ENCODE measurements at places on chromosomes 3 and 15. TPM values are rescaled to one million over a fixed set of nuclear protein-coding genes. Genes with fewer than 3 reads are reported as not detected.

TLR9 gene
- not detected for total RNA-seq

ATP10A gene
- 0.81 TPM for total RNA-seq

EOMES gene
- 271 TPM for total RNA-seq

SLC30A4 gene
- 1.9 TPM for total RNA-seq

NDN gene
- total RNA-seq: 40.3 TPM

CYP8B1 gene
- not detected for total RNA-seq

GOLGA6D gene
- 0.14 TPM for total RNA-seq

SHF gene
- total RNA-seq: 26.8 TPM

DNA sequence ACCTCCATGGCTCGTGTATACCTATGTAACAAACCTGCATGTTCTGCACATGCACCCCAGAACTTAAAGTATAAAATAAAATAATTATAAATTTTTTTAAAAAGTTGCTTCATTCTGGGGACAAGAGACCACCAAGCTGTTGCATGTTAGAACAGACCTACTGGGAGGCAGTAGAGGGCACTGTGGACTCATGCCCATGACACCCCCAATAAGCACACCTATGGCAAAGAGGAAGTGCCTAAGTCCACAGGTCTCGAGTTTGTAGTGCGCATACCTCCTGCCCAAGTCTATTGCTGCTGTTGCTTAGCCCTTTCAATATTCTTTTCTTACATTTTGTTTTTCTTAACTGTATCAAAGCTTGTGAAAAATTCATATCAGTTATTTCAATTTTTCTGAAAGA lies 267.9 kb upstream of the THBS1 start:
- H3K27ac ChIP-seq: no peak overlapping the region
- H3K4me3 ChIP-seq: no peak overlapping the region
- no peaks in the 10 kb centered on the region for H3K36me3 ChIP-seq
- H3K27me3 ChIP-seq: no peaks in the 10 kb centered on the region
- DNase-seq: no peak

DNA sequence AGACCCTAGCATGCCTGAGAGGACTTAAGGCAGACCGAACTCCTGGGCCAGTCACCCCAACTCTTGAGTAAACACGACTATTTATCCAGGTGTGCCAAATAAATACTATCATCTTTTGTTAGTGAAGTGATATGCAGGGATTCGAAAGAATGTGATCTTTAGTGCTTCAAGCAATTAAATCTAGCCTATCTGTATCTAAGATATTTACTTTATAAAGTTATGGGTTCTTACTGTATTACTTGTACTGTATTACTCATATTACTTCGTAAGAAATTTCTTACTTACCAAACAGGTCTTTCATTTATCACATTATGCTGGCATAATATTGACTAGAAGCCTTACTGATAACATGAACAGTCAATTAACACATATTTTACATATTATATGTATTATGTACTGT lies 211.6 kb upstream of the NECTIN3 start:
- DNase-seq: no peak
- no peaks in the 10 kb centered on the region for H3K27me3 ChIP-seq
- no peak overlapping the region for H3K27ac ChIP-seq
- H3K4me3 ChIP-seq: no peak overlapping the region

GRCh38 chr3:14206548-14207177 lies 28.0 kb downstream of the LSM3 start:
- DNase-seq: peak; percentile 75
- H3K4me3 ChIP-seq: no peak overlapping the region
- no peaks in the 10 kb centered on the region for H3K36me3 ChIP-seq
- H3K27me3 ChIP-seq: no peaks in the 10 kb centered on the region

DNA sequence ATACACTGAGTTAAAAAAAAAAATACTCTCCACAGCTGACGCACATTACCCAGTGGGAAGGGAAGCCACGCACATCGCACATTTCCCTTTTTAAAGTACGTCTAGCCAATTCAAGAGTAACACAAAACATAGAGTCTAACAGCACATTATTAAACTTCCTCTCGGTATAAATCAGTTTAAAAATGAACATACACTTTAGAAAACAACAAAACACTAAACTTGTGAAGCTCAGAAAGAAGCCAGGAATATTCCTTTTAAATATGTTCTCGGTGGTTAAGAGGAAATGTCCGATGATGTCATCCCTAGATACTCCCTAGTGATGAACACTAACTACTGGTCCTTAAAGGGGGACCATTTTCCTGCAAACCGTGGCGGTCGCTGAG lies 721 bp downstream of the MYEF2 start:
- peak overlapping the region; percentile 84 for H3K4me3 ChIP-seq
- no peak for DNase-seq
- H3K4me1 ChIP-seq: peaks cover 3% of the 10 kb centered on the region
- no peaks in the 10 kb centered on the region for H3K27me3 ChIP-seq

- H3K4me1 ChIP-seq: no peaks in the 10 kb centered on the region
- peaks cover 88% of the 10 kb centered on the region for H3K36me3 ChIP-seq
- no peak overlapping the region for H3K4me3 ChIP-seq
- no peak overlapping the region for H3K27ac ChIP-seq
- no peak for DNase-seq
Measured at GRCh38 chr3:31614162-31614921, 81.6 kb downstream of the STT3B start.

GRCh38 chr3:115423170-115423569 lies 200.1 kb upstream of the GAP43 start:
- no peak for DNase-seq
- no peak overlapping the region for H3K4me3 ChIP-seq
- no peaks in the 10 kb centered on the region for H3K36me3 ChIP-seq
- no peaks in the 10 kb centered on the region for H3K27me3 ChIP-seq
- no peak overlapping the region for H3K27ac ChIP-seq

DNA sequence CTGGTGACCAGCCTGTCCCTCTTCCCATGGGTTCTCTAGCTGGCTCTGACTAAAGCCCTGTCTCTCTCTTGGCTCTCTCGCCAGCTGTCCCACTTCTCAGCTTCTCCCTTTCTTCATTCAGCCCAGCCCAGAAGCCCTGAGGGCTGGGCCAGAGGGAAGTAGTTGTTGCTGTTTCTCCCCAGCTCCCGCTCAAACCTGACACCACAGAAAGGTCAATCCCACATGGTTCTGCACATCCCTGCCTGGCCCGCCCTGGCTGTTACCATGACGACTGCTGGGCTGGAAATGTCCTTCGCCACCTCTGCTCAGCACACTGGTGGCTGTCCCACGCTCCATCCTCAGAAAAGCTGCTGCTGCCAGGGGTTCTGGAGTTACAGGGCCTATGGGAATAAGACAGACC lies 25.9 kb downstream of the CCDC32 start:
- no peak for DNase-seq
- H3K4me3 ChIP-seq: no peak overlapping the region
- H3K27me3 ChIP-seq: no peaks in the 10 kb centered on the region
- no peak overlapping the region for H3K27ac ChIP-seq
- H3K36me3 ChIP-seq: no peaks in the 10 kb centered on the region

DNA sequence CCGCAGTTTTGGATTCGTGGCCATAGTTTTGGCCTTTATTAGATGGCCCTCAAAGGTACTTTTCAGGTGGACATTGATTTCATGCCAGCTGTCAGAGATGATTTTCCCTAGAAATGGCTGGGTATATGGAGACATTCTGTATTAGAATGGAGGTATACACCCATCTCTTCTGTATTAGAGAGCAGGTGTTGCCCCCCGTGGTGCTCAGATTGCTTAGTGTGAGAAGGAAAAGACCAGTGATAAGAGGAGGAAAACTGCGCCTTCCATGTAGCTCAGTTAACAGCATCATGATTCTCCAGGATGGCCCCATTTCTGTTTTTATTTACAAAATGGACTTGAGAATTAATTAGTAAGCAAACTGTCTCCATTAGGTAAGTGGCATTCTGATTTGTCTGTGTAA lies 145.9 kb downstream of the IGF1R start:
- peak overlapping the region; percentile 21 for H3K4me3 ChIP-seq
- H3K36me3 ChIP-seq: no peaks in the 10 kb centered on the region
- DNase-seq: no peak
- H3K4me1 ChIP-seq: peaks cover 39% of the 10 kb centered on the region

DNA sequence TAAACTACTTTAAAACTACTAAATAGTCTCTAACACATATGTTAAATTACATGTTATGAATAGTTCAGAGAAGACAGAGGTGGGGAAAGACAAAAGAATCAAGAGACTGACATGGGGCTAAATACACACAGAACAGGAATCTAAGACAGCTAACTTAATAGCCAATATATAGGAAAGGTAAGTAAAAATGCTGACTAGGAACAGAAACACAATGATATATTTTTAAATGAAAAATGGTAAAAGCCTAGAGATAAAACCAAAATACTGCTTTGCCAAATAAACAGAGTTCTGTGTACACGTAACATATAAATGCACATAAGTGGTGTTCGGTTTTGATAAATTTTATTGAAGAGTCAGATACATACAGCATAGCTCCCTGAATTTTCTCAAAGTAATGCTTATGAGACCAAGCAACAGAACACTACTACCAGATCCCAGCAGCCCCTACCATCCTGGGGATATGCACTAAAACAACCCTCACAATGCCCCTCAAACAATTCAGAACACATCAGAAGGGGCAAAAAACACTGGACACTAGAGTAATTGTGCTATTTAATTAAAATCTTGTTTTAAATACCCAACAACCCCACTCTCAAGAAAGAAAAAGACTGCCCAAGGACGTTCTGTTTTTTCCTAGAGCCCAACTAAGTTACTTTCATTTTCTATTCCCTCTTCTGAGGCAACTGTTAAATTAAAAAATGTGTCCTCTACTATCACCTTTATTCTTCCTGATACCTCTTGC lies 121.1 kb downstream of the ADAM10 start:
- DNase-seq: no peak
- H3K4me3 ChIP-seq: no peak overlapping the region
- no peaks in the 10 kb centered on the region for H3K27me3 ChIP-seq
- H3K27ac ChIP-seq: no peak overlapping the region
- H3K4me1 ChIP-seq: no peaks in the 10 kb centered on the region

DNA sequence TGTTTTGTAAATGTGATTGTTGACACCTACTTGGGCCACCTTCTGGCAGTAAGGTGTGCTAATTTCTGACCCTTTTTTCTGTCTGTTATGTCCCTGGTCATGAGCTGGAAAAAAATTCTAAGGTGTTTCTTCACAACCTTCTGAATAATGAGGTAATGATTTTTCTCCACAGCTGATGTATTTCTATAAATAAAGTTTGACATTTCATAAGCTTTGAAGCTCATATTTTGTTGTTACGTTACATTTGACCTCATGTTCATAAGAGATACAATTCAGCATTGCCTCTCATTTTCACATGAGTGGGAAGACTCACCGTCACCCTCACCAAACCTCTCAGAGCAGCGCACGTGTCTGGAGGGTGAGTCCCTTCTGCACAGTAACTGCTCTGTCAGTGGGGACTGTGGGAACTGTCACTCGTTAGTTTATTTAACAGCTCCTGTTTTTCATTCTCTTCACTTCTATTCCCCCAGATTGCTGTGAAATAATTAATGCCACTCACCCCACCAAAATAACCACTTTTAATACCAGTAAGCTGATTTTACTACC lies 140.9 kb downstream of the PLCL2 start:
- no peak for DNase-seq
- H3K27ac ChIP-seq: no peak overlapping the region
- no peaks in the 10 kb centered on the region for H3K36me3 ChIP-seq

GRCh38 chr15:70088455-70088854 lies 9.3 kb downstream of the TLE3 start:
- peaks cover 78% of the 10 kb centered on the region for H3K36me3 ChIP-seq
- DNase-seq: no peak
- H3K27ac ChIP-seq: no peak overlapping the region
- no peak overlapping the region for H3K4me3 ChIP-seq
- no peaks in the 10 kb centered on the region for H3K27me3 ChIP-seq

DNA sequence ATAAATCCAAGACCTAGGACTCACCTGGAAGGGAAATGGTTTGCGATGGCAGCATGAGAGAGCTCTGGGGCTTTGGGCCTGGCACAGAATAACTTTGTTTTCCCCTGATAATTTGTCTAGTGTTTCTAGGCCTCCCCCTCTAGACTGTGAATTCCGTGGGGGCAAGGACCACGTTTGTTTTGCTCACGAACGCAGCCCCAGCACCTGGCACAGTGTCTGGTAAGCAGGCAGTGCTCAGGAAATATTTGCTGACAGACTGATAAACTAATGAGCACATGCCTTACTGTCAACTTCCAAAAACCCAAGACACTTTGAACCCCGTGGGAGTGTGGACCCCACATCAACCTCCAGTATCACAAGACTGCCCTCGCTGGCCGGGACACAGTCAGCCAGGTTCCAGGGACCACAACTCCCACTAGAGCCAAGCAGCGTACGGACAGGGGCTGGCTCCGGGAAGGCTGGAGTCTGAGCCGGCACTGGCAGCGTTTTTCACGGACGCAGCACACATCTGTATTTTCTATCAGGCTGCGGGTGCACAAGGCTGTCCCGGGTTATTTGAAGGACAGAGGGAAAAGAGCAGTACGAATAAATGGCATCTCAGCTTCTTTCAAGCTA lies 146.5 kb downstream of the XXYLT1 start:
- H3K4me1 ChIP-seq: peaks cover 5% of the 10 kb centered on the region
- H3K27ac ChIP-seq: no peak overlapping the region
- H3K4me3 ChIP-seq: no peak overlapping the region
- no peaks in the 10 kb centered on the region for H3K27me3 ChIP-seq
- H3K36me3 ChIP-seq: peaks cover 10% of the 10 kb centered on the region

DNA sequence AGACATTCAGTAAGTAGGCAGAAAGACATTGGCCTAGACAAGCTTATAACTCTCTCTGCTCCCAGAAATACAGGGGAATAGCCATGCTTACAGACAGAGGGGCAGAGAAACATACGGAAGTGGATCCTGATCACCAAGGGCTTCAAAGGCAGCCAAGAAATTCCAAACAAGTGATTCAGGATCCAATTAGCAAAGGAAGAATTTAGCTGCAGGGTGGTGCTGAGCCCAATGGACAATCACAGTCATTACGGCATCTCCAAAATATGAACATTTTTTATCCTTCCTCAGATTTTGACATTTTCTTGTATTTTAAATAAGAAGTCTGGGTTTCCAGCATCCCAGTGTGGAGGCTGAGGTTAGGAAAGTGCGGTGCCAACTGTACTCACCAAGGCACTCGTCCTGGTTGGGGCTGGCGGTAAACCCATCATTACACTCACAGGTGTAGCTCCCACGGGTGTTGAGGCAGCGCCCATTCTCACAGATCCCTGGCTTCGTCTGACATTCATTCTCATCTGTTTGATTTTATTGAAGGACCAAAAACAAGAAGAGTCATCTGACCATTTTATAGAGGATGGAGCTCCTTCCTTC lies 96.8 kb downstream of the DUT start:
- DNase-seq: no peak
- H3K4me3 ChIP-seq: no peak overlapping the region
- no peaks in the 10 kb centered on the region for H3K36me3 ChIP-seq

All from endodermal cell (in vitro differentiated cells).